Umbilical cord (tissue), 2 donors: ENCODE measurements at places on chromosomes 12 and 14.
A peak's percentile ranks its signal among the peaks of the same experiment; 100 is the strongest.

DNA sequence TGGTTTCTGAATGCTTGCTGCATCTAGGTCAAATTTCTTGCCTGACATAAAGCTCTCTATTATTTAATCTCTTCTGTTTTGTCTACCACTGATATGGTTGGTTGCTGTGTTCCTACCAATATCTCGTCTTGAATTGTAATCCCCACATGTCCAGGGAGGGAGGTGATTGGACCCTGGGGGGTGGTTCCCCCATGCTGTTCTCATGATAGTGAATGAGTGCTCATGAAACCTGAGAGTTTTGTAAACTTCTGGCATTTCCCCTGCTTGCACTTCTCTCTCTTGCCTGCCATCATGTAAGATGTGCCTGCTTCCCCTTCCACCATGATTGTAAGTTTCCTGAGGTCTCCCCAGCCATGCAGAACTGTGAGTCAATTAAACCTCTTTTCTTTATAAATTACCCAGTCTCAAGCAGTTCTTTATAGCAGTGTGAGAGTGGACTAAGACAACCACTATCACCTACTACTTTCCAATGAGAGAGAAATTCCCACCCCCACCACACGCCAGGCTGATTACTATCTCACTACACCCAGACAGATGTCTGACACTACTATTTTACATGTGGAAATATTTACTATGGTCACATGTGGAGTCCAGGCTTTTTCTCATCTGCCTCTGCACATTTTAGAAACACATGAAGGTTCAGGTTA is 69.2 kb upstream of the ATP2B1 start:
- DNase-seq = no peak

- no peak for DNase-seq
Measured at GRCh38 chr14:61438497-61438859, 117.1 kb downstream of the PRKCH start.

GRCh38 chr12:5511644-5512600 is 80.0 kb downstream of the NTF3 start:
- peak; percentile 27 for DNase-seq

GRCh38 chr12:2429032-2429431 is 365.7 kb upstream of the FKBP4 start:
- no peak for DNase-seq
